Fibroblast of gingiva (primary cell): ENCODE measurements at places on chromosomes 7 and 10.
A peak's percentile ranks its signal among the peaks of the same experiment; 100 is the strongest.

DNA sequence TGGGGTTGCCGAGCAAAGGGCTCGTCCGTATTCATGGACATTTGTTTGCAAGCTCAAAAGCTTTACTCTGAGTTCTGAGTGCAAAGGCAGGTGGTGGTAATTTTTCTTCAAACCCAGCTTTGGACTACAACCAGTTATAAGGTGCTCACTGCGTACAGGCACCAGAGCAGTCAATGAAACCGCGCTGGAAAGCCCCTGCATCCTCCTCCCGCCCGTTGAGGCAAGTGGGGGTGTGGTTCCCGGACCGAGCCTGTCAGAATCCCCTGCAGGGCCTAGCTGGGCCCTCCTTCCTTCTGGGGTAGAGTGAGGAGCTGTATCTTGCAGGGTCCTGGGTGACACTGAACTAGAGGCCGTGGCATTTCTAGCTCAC, 22.3 kb downstream of the AMZ1 start:
- no peak for DNase-seq

DNA sequence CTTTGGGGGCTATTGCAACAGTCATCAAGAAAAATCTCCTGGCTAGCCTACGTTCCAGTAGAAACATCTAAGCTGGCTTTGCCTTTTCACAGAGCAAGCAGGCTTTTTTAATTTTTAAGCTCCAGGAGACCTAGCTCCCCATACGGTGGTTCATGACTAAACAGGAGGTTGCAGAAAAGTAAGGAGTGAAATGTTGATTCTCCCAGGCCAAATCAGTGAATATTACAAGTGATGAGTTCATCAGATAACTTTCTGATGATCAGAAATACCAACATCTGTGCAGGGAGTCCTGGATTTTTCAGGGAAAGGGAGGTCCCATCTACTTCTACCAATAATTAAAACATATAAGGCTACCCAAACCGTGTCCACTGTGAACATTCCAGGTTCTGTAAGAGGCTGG, 477.3 kb upstream of the CELF2 start:
- DNase-seq: no peak

DNA sequence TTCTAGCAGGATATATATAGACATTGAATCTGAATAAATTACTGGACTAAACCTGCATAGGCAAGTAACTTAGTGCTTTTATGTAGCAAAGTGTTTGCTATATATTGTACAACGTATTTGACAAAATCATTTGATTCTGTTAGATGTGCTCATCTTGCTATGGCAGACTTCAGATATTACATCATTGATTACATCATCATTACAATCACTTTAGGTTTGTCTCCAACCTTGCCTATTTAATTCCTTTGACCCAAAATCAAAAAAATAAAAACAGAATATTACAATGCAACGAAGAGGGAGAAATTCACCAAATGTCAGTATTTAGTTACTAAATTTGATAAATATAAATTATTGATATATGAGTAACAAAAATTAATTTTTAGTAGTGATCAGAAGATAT, 155.7 kb upstream of the STEAP1 start:
- no peak for DNase-seq

DNA sequence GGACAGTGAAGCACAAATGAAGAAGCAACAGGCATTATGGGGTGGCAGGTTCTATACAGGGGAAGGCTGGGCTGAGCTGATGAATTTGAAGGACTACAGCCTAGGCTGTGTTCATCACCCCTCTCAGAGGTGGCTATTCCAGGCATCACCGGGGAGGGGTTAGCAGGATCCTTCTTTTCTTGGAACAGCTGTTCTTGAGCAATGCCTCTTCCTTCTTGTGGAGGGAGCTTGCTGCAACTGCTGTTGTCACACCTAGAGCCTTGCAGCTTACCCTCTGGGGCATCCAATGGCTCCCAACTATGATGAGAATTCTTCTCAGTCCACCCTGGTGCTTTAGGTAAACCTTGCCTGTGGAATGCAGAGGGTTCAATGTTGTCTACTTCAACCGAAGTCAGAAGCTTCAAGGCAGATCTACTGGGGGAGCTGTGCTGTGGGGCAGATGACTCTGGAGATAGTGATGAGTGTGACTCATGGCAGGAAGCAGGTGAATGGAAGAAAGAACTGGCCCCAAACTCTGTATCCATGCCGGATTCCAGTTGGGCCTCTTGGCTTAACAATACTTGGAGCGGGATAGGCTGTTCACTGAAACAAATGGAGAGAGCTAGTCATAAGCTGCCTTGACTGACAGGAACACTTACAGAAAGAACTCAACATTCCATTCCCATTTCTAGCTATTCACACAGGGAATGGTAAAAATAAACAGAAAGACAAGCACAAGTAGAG, 21.5 kb upstream of the PPP3CB start:
- no peak for DNase-seq

GRCh38 chr10:29030900-29031299, 258.0 kb upstream of the LYZL1 start:
- no peak for DNase-seq

- no peak for DNase-seq
Observed at GRCh38 chr10:124042656-124043309, 50.6 kb downstream of the CHST15 start.

- peak; percentile 75 for DNase-seq
Observed at GRCh38 chr10:68327889-68328786, 3.7 kb upstream of the HNRNPH3 start.

DNA sequence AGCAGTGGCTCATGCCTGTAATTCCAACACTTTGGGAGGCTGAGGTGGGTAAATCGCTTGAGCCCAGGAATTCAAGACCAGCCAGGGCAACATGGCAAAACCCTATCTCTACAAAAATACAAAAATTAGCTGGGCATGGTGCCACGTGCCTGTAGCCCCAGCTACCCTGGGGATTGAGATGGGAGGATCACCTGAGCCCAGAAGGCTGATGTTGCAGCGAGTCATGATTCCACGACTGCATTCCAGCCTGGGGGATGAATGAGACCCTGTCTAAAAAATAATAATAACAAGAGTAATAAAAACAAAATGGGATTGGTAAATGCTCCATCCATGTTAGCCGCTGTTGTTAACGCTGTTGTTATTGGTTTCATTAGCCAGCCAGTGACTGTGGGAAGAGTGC, 1.3 kb upstream of the HKDC1 start:
- no peak for DNase-seq

DNA sequence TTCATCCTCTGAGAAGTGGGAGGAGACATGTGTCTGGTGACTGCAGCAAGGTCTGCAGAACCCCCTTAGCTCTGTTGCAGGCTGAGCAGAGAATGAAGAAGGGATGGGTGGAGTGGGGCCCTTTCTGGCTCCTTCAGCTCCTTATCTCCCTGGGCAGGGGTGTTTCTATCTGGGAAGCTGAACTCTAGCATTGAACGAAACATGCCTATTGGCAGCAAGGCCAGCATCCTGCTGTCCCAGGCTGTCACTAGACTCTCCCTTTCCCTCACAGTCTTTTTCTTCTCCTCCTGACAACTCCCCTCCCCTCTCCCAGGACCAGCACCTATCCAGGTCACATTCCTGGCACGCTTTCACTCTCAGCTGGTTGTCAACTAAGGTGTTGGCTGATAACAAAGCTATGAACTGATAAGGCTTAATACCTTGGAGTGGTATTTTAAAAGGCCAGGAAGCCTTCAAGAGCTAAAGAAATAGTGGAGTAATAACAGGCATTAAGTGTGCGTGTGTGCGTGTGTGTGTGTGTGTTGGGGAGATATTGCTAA, 128.8 kb upstream of the FZD8 start:
- DNase-seq: no peak

DNA sequence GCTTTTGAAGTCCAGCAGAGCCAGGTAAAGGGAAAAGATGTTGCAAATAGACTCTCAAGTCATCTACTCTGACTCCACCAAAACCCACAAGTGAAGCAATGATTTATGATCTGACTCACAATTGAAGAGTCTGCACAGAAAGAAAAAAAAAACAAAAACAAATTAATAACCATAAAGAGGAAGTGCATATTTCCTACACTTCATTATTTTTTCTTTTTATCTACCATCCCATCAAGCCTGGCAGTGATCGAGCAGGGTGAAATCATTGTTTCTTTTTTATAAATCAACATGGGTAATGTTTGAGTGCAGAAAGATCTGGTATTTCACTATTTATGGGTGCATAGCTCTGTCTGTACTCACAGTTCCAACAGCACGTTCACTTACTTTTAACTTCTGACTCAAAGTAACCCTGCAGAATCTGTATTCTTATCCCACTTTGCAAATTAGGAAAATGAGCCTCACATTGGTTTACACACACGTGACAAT, 829.0 kb downstream of the TNS3 start:
- peak; percentile 57 for DNase-seq

DNA sequence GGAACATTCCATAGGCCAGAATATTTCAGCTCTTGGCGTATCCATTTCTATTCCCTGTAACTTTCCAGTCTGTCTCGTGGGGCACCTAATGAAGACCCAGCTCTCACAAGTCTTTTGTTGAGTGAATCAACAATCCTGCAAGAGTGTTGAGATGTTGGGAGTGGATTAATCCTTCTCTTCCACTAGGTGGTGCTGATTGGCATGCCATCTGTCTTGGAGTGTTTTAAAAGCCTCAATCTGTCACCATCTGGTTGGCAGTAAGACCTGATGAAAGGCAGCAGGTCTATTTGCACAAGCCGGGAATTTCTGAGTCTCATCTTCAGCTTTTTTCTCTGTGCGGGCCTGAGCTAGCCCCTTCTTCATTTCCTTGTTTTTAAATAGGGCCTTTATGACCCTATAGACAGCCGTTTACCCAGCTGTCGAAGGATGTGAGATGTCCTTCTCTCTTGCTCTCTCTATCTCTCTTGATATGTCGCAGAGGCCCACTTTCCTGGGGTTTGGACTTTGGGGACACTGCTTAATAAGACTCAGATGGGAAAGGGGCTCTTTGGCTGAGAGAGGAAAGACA, 180.5 kb downstream of the ZNF365 start:
- peak; percentile 53 for DNase-seq

- no peak for DNase-seq
Observed at GRCh38 chr10:97927622-97928021, 78.0 kb downstream of the GOLGA7B start.

DNA sequence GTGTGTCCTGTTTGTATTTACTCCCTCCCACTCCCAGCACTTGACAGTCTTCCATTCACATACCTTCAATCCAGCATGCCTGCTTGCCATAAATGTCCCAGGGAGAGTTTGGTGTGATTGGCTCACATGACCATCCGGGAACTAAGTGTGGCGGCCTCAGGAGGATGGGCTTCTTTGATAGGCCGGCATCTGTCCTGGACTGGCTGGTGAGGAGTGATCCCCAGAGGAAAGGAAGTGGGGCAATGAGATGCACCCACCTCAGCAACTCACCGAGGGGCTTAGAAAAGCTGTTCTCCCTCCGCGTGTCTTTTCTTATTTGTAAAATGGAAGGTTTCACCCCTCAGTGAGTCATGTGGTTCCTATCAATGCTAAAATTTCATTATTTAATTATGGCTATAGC, 14.9 kb upstream of the EBF3 start:
- DNase-seq: no peak

DNA sequence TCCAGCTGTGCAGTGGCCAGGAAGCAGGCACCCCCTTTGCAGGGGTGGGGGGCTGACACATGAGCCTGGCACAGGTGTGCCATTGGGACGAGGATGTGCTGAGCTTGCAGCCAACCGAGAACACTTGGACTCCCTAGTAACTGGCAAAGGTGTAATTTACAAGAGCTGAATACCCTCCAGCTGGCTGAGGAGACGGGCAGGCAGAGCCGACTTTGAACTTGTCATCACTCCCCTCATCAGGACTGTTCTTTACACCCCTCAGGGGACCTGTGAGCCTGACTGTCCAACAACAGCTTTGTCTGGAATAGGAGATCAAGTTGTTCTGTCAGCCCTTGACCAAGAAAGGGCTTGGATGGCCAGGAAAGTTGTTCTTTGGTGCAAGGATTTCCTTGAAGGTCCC, 61.2 kb downstream of the CDH23 start:
- no peak for DNase-seq

GRCh38 chr7:34087892-34088891, 182.9 kb downstream of the BMPER start:
- peak; percentile 32 for DNase-seq

GRCh38 chr7:124652237-124652636, 113.4 kb downstream of the GPR37 start:
- no peak for DNase-seq

DNA sequence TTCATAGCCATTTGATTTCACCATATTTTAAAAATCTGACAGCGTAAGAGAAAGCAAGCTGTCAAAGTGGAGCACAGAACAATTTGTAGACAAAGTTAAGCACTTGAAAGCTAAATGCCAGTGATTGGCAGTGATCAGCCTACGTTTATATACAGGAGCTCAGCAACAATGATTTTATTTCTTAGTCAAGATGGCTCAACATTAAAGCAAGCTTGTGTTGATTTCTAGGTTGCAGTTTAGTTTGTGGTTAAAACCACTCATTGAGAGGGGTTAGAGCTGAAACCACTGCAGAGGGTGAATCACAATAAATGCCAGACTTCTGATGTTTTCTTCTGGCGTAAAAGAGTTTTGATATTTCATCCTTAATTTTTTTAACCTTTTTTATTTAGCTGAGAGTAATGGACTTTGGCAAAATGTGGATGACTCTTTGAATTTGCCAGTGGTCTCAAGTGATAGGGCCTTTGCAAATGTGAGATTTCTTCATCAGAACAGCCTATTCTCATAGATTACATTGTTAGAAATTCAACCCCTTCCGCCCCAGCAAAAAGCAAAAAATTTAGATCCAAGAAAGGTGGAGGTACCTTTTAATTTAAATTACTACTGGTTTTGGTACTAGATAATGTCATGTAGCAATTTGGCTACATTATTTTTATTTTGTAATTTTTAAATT, 73.8 kb downstream of the SHOC2 start:
- peak; percentile 63 for DNase-seq

- DNase-seq: no peak
Observed at GRCh38 chr7:41169317-41169716, 533.6 kb downstream of the INHBA start.

- peak; percentile 72 for DNase-seq
Observed at GRCh38 chr7:151597541-151598444, 78.1 kb upstream of the RHEB start.

- peak; percentile 61 for DNase-seq
Observed at GRCh38 chr10:61285749-61286148, 167.4 kb downstream of the TMEM26 start.

DNA sequence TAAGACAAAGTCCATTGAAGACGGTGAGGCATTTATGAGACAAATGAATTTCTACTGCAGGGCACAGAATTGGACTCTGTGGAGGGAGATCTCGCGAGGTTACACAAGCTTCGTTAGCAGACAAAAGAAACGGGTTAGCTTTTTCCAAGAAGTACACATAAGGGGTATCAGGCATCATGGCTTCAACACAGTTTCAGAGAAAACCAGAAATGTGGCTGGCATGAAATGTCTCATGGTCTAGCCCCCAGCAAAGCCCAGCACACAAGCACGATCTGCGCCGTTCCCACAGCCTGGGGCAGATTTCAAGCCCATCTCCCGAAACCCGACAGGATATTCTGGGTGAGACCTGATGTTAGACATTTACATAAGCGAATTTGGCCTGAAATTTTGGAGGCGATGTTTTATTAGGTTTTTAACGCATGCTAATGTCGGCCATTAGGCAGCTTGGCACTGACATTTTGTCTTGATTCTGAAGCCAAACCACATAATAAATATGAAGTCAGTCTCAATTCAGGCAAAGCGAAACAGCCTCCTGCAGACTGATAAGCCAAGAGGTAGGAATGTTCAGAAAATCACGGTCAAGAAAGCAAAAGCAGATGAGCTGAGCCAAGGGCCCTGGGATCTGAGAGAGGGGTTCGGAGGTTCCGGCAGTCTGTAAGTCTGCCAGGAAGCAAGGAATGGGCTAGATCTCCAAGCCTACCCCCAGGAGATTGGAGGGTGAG, 240.5 kb downstream of the PRPF18 start:
- no peak for DNase-seq
